ENCODE measurements at places on chromosomes 7 and 10.

DNA sequence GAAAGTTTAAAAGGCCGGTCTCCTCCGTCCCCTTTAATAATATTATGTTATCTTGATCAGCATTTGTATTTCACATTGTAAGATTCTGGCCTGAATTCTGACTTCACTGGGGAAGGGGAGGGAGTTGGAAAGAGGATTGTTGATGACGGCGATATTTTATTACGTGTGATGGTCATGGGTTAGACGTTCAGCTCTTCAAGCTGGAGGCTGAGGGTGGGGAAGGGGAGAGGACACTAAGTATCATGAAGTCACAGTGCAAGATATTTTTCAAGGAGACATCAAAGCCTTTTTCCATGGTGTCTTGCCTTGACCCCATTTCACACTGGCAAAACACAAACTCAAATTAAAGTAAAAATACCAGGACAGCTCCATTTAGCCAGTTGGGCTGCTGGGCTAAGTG is 126.7 kb downstream of the WDR11 start:
- DNase-seq, result no peak

GRCh38 chr10:49761789-49762565 is at the start of gene OGDHL:
OGDHL (minus strand) TSS chr10:49762323; CDS start chr10:49758592, 3,731 bp downstream.
- DNase-seq, result peak; percentile 58

GRCh38 chr7:119908948-119909347 is 364.0 kb upstream of the KCND2 start:
- DNase-seq, result no peak

DNA sequence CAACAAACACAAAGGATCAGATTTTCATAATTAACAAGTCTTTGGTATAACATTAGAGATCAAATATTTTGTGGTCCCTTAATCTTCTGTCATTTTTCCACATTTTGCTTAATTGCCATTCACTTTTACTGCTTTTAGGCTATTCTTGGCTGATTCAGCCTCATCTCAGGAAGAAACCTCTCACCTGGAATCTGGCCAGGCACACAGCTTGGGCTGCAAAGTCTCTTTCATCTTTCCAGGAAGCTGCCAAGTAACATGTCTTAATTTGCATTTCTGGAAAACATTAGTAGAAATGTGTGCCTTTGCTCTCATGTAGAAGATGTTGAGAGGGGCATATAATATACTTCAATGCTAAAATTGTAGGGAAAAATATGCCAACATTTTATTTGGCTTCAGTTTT is 174.2 kb upstream of the STEAP4 start:
- DNase-seq, result no peak

GRCh38 chr7:20217193-20217948 is at the start of gene MACC1:
MACC1 (minus strand) TSS chr7:20217384; CDS start chr7:20161862, 55,522 bp downstream.
- no peak for DNase-seq

DNA sequence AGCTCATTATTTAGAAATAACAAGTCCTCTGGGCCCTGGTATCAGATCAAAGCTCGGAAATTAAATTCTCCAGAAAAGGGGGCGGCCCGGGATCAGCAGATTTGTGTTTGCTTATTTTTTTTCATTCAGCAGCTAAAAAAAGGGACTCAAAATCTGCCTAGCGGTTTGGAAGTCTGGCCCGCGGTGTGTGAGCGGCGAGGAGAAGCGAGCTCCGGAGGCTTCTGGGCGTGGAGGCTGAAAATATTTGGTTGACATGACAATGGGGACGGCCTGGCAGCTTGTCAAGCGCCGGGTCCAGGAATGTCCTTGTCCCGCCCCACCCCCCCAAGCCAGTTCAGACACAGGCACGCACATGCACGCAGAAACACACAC is 43.4 kb downstream of the FOXL3 start:
- no peak for DNase-seq

- no peak for DNase-seq
Observed at GRCh38 chr7:71937840-71938371, 474.2 kb downstream of the CALN1 start.

- no peak for DNase-seq
Observed at GRCh38 chr10:128969551-128969950, 497.5 kb upstream of the MGMT start.

DNA sequence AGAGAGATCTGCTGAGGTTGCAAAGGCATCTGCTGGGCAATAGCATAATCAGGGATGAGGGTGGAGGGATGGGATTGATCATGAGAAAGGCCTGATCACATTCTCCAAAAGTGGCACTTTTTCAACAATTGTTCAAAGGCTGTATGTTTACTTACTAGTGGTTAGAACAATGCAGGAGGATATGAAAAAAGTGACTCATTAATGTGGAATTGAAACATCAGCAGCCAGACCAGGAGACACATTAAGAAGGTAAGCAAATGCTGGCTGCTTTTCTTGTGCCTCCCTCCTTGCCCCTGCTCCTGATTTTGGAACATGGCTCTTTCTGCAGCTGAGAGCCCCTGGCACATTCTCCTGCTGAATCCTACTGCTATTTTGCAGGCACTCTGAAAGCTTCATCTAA is 63.5 kb downstream of the FAM204A start:
- DNase-seq, result no peak

DNA sequence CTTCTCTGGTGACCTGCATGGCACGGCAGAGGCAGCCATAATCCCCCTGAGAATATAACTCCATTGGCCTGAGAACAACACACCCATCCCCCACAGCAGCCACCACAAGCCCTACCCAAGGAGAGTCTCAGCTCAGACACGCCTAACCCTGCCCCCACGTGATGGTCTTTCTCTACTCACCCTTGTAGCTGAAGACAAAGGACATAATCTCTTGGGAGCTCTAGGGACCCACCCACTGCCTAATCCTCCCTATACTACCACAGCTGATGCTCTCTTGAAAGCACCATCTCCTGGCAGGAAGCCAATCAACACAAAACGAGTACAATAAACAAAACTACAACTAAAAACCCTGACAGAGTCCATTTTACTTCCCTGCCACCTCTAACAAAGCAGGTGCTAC is 30.7 kb upstream of the HPSE2 start:
- no peak for DNase-seq

- DNase-seq, result no peak
Observed at GRCh38 chr10:69220041-69220451, at the start of gene HKDC1. HKDC1 (plus strand) TSS chr10:69220332; CDS start chr10:69220436, 104 bp downstream.

GRCh38 chr7:100879685-100880261 is 4.9 kb downstream of the SRRT start:
- DNase-seq, result no peak

DNA sequence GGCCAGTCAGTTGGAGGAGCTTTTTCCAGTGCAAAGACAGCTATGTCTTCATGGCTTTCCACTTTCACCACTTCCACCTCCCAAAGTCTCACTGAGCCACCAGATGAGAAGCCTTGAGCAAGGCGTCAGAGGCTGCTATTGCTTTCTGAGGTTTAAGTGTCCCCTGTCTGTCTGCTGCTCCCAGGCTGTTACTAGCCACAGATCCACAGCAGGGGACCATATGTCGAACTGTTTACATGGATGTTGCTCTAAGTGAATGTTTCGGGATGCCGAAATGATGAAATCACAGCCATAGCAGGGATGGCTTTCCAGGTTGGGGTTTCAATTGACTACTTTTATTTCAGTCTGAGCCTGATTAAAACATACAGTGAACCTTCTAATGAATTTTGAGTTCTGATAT is 88.5 kb downstream of the AVL9 start:
- DNase-seq, result no peak

DNA sequence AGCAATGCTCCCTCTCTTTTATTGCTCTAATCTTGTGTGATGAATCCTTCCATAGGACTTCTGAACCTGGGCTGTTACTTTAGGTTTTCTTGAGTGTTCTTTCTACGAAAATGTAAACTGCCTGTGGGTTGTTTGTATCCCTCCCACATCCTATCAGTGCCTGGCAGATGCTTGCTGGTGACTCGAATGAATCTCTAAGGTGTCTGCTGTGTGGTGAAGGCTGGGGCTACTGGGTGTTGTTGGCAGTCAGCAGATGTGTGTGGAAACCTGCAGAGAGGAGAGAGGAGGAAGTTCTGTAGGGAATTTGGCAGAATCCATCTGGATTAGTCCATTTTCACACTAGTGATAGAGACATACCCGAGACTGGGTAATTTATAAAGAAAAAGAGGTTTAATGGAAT is 639.4 kb downstream of the CALN1 start:
- no peak for DNase-seq

- DNase-seq, result no peak
Observed at GRCh38 chr7:137015015-137015414, 146.6 kb downstream of the CHRM2 start.

- no peak for DNase-seq
Observed at GRCh38 chr7:16399265-16399831, 22.0 kb downstream of the CRPPA start.

- no peak for DNase-seq
Observed at GRCh38 chr10:77911535-77912123, 14.9 kb downstream of the DLG5 start.

- DNase-seq, result no peak
Observed at GRCh38 chr10:122140941-122141623, 130.0 kb upstream of the BTBD16 start.

GRCh38 chr7:140029072-140029471 is 33.7 kb downstream of the PARP12 start:
- DNase-seq, result no peak

- DNase-seq, result no peak
Observed at GRCh38 chr7:80724249-80724871, 85.9 kb downstream of the CD36 start.

GRCh38 chr10:62073429-62073828 is 171.9 kb downstream of the ARID5B start:
- DNase-seq, result no peak

- DNase-seq, result no peak
Observed at GRCh38 chr7:34277803-34278199, 372.5 kb downstream of the BMPER start.

DNA sequence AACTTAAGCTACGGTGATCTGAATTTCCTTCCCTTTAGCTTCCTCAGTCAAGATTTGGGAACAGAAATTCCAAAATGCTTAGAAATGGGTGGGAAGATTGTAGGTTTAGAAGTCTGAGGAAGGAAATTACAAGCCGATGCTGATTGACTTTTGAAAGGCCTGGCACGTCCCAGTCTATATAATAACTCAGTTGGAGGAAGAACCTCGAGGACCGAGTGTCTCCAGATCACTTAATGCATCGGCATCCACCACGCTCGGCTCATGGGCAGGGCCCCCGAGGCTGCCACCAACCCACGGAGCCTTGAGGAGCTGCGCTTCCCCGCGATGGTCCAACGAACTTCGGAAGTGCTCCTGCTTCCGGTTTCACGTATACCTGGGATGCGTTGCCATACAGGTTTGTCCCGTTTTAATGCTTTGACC is 10.4 kb upstream of the SP8 start:
- no peak for DNase-seq

- DNase-seq, result no peak
Observed at GRCh38 chr7:70303309-70303708, 705.0 kb downstream of the AUTS2 start.

GRCh38 chr10:48364659-48365405 is 58.4 kb downstream of the MAPK8 start:
- no peak for DNase-seq

- DNase-seq, result no peak
Observed at GRCh38 chr10:107880185-107880584, 715.7 kb upstream of the SORCS1 start.

DNA sequence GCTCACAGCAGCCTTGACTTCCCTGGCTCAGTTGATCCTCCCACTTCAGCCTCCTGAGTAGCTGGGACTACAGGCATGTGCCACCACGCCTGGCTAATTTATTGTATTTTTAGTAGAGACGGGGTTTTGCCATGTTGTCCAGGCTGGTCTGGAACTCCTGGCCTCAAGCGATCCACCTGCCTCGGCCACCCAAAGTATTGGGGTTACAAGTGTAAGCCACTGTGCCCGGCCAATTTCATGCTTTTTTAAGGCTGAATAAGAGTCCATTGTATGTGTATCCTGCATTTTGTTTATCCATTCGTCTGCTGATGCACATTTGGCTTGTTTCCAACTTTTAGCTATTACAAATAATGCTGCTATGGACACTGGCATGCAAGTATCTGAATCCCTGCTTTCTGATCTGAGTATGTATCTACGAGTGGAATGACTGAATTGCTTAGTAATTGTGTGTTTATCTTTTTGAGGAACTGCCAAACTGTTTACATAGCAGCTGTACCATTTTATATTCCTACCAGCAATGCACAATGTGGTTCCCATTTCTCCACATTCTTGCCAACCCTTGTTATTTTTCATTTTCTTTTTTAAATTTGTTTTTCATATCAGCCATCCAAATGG is 37.3 kb upstream of the TPST1 start:
- DNase-seq, result no peak

DNA sequence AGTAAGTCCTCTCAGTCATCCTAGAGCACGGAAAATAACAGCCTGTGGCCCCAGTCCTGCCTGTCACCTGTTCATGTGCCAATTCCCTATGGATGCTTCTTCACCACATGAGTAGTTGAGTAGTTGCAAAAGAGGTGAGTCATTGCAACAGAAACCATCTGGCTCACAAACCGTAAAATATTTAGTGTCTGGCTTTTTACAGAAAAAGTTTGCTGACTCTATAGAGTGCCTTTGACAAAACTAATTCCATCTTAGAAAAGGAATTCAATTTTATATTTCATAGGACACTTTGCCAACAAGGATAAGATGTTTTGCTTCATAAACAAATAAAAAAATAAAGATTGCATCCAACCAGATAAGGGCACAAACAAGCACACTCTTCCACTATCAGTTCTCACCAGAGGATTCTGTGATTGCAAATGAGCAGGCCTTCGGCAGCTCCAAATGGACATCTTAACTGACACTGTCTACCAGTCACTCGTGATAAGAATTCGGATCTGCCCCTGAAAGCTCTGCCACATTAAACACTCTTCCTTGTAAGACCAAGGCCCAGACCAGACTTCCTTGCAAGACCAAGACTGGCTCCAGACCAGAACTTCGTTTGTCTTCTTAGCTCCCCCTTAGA is 242.7 kb upstream of the SEMA3C start:
- DNase-seq, result no peak

DNA sequence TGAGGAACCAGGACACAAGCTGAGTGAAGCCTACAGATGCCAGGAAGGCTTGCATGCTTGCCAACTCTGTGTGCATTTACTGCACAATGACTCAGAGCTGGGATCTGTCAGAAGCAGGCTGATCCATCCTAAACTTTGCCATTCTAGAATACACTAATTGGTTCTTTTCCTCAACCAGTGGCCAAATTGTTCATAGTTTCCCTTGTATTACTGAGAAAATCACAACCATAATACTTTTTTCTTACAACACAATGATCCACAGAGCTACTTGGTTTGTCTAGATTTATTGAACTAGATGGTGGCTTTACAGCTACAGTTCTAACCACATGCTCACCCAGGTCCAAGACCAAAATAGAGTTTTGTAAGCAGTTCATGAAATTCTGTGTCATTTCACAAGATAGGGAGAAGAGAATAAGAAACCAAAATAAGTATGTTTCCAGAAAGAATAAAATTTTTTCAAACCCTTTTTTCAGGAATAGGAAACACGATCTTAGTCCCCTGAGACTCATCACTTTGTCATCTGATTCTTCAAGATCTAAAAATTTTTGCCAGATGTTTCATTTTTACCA is 21.0 kb upstream of the LRRC17 start:
- DNase-seq, result no peak

DNA sequence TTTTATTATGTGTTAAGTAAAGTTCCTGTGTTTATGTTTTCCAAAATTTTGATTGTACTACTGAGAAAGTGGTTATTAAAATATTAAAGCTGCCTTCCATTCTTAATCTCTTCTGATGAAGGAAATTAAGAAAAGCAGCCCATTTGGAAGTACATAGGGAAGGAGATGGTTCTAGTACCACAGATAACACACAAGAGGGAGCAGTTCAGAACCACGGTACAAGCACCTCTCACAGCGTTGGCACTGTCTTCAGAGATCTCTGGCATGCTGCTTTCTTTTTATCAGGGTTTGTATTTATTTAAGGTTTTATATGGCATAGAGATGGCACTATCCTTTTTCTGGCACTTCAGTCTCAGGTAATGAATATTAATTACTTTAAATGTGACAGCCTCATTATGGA is 111.6 kb downstream of the PHTF2 start:
- no peak for DNase-seq
